ENCODE measurements at places on chromosomes 12 and 14.
A peak's percentile ranks its signal among the peaks of the same experiment; 100 is the strongest.

GRCh38 chr12:127640181-127640886 lies 626.6 kb upstream of the TMEM132C start:
- DNase-seq: no peak

DNA sequence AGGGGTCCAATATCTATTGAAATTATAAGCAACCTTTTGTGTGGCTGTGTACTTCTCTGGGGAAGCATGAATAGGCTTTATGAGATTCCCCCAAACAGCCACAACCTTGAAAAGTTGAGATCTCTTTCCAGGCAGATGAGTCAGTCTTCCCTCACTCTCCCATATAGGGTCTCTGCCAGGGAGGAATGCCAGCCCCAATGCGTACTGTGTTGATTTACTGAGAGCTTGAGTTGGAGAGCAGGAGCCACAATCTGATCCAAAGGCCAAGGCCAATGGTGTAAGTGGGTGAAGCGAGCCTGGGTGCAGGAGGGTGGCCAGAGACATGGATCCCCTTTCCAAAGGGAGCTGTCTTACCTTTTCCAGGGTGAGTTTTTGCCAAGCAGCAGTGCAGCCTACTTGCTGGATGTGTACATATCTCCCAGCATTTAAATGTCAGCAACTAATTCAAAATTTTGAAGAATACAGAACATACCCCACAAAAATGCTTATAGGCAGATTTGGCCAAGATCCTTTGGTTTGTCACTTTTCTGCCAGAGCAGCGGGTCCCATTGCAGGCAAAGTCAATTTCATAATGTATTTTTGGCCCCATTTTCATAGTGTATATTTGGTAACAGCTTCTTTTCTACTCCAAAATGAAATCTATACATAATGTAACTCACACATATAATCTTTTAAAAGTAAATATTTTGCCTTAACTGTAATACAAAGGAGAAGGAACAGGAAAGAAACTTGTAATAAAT lies 88.2 kb downstream of the TBC1D30 start:
- DNase-seq: no peak

GRCh38 chr12:2168808-2169207 lies 116.0 kb downstream of the CACNA1C start:
- no peak for DNase-seq

- DNase-seq: no peak
These were observed 7.6 kb upstream of the PTPRB start for GRCh38 chr12:70644861-70645260.

GRCh38 chr12:10595881-10596280 lies 17.5 kb downstream of the MAGOHB start:
- DNase-seq: no peak

DNA sequence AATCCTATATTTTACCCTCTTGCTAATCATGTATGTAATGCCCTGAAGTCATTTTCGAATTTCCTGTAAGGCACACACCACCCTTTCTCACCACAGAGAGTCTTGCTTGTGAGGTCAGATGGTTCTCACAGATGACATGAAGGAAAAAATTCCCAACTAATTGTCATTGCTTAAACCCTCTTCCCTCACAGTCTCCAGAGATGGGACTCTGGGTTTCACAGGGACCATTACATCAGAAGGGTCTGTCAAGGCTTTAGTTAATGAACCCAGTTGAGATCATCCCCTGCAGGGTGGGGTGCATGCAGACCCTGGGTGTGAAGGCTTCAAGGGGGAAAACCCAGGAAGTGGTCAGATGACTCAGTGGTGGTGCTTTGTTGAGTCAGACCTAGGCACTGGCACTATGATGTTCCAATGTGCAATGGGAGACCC lies 229.6 kb downstream of the BCAT1 start:
- DNase-seq: peak; percentile 99

- DNase-seq: no peak
These were observed 27.7 kb upstream of the FBXO33 start for GRCh38 chr14:39459795-39460478.

GRCh38 chr12:5794156-5794555 lies 150.9 kb downstream of the ANO2 start:
- no peak for DNase-seq

DNA sequence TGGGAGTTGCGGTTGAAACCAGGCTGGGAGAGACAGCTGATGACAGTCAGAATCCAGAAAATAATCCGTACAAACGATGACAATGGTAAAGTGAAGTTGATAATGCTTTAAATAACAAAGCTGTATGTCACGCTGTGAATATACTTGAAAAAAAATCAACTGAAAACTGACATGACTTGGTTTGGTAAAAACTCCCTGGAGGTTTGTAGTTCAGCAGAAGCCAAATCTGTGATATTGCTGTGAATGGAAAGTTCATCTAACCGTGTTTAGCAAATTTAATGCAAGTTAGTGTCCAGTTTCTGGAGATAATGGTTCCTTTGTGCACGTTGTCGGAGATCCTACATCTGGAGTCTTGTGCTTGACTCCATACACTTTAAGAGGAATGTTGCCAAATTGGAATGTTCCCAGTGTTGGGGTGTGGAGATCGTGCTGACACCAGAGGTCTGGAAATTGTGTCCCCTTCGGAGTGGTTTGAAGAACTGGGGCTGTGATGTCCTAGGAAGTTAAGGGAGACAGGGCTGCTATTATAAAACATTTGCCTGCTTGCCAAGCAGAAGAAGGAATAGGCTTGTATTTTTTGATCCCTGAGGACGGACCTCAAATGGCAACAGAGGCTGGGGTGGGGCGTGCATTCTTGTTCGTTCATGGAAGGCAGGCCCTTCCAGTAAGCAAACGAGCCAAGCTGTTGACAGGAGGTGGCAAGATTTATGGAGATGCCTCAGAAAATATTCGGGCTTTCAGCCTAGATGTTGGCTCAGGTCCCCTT lies 30.6 kb downstream of the PPFIBP1 start:
- DNase-seq: no peak

- DNase-seq: no peak
These were observed 128.4 kb downstream of the FOXA1 start for GRCh38 chr14:37466623-37467088.

DNA sequence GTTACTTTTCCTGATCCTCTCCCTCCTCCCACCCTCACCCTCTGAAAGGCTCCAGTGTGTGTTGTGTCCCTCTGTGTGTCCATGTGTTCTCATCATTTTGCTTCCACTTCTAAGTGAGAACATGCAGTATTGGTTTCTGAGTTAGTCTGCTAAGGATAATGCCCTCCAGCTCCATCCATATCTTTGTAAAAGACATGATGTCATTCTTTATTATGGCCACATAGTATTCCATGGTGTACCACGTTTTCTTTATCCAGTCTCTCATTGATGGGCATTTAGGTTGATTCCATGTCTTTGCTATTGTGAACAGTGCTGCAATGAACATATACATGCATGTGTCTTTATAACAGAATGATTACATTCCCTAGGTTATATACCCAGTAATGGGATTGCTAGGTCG lies 51.9 kb upstream of the BBS10 start:
- DNase-seq: no peak

- DNase-seq: no peak
These were observed 722.5 kb upstream of the ATXN7L3B start for GRCh38 chr12:73815072-73815645.

- no peak for DNase-seq
These were observed 150.6 kb downstream of the ADCK1 start for GRCh38 chr14:77950371-77951063.

DNA sequence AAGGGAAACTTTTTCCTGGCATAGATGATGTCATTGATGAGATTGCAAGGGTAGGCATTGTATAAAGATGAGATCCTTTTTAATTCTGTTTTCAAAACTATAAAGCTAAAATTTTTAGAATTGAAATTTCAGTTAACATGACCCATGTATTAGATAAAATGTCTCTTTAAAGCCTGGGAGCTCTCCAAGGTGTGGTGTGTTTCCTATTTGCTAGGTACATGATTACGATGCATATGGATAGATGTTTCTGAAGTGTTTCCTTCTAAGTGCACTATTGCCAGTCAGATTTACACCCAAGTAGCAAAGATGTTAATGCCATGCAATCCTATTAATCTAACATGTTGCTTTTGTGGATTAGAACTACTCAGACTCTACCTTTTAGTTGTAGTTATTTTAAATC lies 834.7 kb downstream of the DIO2 start:
- no peak for DNase-seq

GRCh38 chr14:71745072-71745471 lies 187.2 kb upstream of the RGS6 start:
- no peak for DNase-seq

GRCh38 chr12:92408072-92408900 lies 262.6 kb upstream of the BTG1 start:
- peak; percentile 56 for DNase-seq

GRCh38 chr12:90833228-90833627 lies 121.7 kb downstream of the CCER1 start:
- DNase-seq: no peak

DNA sequence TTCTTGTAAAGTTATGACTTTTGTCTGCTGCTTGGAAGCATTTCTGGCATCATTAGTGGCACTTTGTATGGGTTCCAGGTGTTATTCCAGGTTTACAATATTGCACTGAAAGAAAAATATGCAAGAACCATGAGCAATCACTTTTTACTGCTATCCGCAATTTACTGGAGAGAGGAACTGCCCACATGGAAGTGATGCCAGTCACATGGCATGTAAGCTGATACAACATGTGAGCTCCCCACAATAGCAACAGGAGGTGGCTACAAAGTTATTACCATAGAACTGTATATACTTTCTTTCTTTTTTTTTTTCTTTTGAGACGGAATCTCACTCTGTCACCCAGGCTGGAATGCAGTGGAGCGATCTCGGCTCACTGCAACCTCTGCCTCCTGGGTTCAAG lies 1012.1 kb downstream of the BCL11B start:
- no peak for DNase-seq

DNA sequence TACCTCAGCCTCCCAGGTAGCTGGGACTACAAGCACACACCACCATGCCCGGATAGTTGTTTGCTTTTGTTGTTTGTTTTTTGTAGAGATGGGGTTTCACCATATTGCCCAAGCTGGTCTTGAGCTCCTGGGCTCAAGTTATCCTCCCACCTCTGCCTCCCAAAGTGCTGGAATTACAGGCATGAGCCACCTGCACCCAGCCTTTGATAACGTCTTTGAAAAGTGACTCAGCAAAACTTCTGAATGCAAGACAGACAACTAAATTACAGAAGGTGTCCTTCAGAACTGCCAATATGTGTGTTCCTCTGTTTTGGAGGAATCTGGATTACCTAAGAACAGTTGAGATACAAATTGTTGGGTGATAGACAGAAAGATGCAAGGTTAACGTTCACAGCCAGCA lies 99.8 kb downstream of the ESR2 start:
- DNase-seq: no peak

- no peak for DNase-seq
These were observed 286.7 kb downstream of the ZFP36L1 start for GRCh38 chr14:68506021-68506644.

DNA sequence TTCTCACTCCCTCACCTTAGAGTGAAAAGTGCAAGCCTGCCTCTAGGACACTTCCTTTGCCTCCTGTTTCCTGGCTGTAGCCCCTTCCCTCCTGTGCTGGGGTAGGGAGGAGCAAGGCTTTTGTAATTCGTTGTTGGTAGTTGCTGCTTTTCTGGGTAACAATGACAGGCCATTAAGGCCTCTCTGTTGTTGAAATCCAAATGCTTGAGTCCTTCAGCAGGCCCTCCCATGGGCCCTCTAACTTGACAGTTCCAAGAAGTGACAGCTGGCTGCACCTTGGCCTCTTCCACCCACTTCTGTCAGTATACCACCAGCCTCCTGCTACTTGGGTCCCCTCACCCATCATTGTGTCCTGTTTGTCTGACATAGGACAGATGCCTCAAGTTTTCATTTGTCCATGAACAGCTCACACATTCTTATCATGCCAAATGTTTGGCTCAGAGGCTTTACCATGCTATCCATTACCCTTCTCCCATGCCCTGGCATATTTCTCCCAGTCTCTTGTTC lies 103.7 kb upstream of the PDE3A start:
- no peak for DNase-seq

DNA sequence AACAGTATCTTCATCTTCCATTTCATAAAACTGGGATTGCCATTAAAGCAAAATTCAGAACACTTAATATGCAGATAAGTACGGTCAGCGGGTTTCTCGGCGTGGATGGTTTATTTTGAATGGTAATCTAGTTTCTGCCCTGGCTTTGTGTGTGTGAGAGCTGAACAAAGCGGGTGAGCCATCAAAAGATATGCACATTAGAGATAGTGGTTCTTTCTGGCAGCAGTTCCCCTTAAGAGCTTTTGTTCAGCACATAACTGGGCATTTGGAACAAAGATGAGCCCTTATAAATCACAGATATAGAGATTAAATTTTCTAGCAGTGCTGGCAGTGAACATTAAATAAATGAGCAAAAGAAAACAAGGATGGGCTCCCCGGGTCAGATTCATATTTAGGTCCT lies 207.5 kb downstream of the CALM1 start:
- no peak for DNase-seq

DNA sequence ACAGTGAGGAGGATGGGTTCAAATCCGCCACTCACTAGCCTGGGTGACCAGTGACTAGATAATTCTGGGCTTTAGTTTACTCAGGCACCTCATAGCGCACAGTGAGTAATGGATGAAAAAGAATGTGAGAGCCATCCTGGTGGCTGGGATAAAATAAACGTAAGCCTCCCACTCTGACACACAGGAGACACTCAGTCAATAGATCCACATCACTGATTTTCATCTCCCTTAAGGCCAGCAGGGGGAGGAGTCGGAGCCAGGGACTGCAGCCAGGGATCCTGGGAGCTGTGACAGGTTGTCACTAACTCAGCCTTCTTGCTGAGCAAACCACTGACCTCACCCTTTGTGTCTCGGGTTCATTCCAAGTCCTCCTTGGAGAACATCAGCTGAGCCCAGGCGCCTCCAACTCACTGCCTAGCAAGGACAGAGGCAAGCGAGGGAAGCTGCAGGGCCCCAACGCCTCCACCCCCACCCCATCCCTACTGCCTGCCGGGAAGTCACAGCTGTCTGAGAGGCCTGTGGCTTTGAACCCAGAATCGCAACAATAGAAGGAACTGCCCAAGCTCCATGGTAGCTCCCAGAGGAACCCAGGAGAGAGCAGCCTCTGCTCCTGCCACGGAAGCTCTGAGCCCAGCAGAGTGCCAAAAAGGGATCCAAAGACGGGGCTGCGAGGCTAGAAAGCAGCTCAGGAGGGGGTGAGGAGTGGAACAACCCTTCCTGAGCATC lies 30.7 kb downstream of the PXN start:
- peak; percentile 83 for DNase-seq

DNA sequence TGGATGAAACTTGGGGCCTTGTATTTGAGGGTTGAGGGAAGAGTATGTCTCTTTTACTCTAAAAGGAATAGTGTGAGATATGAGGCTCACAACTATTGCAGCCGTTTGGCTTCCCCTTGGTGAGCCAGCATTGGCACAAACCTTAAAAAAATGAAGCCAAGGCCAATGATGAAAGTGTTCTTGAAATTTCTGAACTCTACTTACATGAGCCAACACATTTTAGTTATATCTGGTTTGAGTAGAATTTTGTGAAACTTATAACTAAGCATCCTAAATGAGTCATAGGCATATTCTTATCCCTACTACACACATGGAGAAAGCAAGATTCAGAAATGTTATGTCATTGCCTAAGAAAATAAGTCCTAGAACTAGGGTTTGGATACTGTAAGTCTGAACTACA lies 55.3 kb upstream of the ACSS3 start:
- DNase-seq: no peak
